Activated CD4-positive, alpha-beta memory T cell treated with anti-CD3 and anti-CD28 coated beads for 36 hours (primary cell): ENCODE measurements at places on chromosomes 2 and 18. TPM values are rescaled to one million over a fixed set of nuclear protein-coding genes. Genes with fewer than 3 reads are reported as not detected.

The MREG gene
- 10.4 TPM for total RNA-seq

The GYPC gene
- 123 TPM for total RNA-seq

The TEX44 gene
- total RNA-seq = not detected

The UGT1A8 gene
- not detected for total RNA-seq

The TGFBRAP1 gene
- 16.9 TPM for total RNA-seq
